ENCODE measurements at places on chromosomes 2 and 18.
A peak's percentile ranks its signal among the peaks of the same experiment; 100 is the strongest.

GRCh38 chr2:92073815-92074548 lies 2797.2 kb upstream of the TEKT4 start:
- no peak for DNase-seq

GRCh38 chr2:241255542-241256167 lies 59.8 kb downstream of the HDLBP start:
- DNase-seq: peak; percentile 98

GRCh38 chr2:55097461-55098410 lies 47.5 kb upstream of the RTN4 start:
- DNase-seq: peak; percentile 42

- no peak for DNase-seq
These were observed 13.0 kb downstream of the PTMA start for GRCh38 chr2:231720987-231721966.

DNA sequence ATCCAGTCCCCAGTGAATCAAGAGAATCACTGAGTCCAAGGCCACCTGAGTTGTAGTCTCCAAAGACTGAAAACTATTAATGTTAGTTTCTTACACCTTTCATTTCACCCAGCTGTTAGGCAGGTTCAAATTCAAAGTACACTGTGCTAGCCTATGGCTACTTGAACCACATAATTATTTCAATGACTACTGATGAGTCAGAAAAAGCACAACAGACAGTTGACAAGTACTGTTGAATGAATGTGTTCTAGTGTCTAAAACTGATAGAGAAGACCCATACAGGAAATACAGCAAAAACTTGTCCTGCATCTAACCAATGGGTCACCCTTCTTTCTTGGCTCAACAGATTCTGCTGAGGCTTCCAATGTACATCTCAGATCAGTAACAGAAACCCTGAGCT lies 160.9 kb downstream of the MYO5B start:
- DNase-seq: no peak

DNA sequence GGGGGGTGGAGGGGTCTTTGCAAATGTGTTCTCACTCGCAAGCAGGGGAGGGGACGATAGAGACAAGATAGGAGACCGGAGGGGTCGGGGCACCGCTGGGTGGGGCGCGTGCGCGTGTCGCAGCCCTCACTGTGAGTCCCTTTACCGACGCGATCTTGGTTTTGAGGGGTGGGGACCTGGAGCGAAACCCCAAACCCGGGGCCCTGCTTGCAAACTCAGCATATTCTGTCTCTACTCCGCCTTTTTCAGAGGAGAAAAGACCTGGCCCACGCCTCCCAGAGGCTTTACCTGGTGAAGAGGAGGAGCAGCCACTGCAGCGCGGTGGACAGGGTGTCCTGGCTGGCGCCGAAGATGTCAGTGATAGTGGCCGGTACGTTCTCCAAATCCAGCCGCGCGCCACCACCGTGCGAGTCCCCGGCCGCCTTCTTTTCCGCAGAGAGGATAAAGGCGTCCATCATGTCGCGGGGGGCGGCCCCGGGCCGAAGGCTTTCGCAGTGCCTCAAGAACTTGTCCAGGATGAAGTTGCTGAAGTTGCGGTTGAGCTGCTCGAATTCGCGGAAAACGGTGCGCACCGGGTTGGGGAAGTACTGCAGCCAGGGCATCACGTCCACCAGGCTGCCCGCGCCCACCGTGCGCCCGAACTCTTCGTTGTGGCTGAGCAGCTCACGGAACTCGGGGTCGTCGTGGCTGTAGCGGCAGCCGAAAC lies 1.7 kb downstream of the CYP1B1 start:
- DNase-seq: no peak

DNA sequence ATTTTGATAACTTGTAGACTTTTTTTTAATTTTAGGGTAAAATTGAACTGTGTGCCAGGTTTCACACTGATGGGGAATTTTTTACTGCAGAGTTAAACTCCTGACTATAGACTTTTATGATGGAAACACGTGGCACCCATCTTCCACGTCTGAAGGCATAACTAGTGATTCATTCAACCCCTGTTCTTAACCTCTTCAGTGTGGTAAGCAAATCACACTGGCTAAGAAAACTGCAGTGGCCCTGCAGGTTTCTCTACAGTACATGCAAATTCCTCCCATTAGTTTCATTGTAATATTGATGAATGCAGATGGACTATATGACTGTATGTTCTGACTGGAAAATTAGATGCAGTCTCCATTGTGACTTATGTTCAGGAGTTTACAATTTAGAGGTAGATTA lies 47.2 kb downstream of the SMAD4 start:
- DNase-seq: no peak

GRCh38 chr2:158457092-158457825 lies 507 bp downstream of the PKP4 start:
- DNase-seq: peak; percentile 74

GRCh38 chr18:69186162-69186561 lies 214.5 kb upstream of the DOK6 start:
- no peak for DNase-seq

- no peak for DNase-seq
These were observed 456.6 kb upstream of the ACVR2A start for GRCh38 chr2:147388217-147388616.

DNA sequence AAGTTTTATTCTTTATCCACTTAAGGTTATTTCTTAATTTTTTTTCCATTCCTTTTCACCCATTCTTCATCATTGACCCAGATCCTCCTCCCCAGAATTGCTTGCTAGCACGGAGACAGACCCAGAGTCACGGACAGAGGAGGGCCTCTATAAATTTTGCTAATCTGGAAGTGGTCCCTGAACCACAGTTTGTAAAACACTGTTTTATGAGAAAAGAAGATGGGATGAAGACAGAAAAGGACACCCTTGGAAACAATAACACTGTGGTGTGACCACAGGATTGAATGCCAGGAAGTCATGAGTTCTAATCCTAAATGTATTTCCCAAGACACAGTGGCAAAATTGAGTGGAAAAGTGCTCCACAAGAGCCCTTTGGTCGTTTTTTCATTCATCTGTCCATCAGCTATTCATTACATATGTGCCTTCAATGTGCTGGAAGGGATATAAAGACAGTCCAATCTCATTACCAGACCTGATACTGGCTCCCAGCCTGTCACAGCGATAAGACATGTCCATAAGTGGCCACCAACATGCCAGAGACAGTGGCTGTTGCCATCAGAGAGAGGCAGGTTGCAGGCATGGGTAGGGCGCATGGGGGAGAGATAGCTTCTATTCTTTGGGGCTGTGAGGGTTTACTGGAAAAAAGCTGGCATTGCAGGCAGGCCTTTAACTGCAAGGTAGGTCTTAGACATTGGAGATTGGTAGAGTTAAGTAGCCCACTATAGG lies 175.2 kb upstream of the ALPP start:
- no peak for DNase-seq

DNA sequence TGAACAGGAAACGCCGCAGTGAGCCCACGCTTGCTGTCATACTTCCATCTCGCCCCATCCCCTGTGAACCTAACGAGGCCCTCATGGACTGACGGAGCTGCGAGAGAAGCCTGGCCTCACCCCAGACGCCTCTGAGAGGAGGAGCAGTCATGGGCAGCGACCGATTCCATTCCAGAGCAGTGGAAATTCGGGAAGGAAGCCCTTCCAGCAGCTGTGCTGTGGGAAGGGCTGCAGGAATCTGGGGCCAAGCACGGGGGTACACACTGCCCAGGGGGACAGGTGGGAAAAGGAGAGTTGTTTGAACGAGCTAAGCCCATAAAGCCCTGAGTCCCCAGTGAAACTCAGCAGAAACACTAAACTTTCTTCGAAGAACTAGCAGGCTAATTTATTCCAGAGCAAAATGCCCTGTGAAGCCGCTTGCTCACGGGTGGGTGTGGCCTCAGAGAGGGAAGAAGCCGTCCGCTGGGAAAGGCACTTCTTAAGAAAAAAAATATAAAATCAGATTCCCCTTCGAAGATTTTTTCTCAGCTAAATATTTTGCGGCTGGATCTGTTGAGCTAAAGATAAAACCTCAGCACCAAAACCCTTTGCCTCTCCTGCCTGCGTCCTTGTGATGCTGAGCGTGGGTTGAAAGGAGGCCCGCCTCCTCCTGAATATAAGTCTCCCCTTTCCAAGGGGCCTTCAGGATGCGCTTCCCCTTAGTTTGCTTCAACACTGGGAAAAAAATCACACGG lies 38.2 kb downstream of the ANKMY1 start:
- DNase-seq: no peak

DNA sequence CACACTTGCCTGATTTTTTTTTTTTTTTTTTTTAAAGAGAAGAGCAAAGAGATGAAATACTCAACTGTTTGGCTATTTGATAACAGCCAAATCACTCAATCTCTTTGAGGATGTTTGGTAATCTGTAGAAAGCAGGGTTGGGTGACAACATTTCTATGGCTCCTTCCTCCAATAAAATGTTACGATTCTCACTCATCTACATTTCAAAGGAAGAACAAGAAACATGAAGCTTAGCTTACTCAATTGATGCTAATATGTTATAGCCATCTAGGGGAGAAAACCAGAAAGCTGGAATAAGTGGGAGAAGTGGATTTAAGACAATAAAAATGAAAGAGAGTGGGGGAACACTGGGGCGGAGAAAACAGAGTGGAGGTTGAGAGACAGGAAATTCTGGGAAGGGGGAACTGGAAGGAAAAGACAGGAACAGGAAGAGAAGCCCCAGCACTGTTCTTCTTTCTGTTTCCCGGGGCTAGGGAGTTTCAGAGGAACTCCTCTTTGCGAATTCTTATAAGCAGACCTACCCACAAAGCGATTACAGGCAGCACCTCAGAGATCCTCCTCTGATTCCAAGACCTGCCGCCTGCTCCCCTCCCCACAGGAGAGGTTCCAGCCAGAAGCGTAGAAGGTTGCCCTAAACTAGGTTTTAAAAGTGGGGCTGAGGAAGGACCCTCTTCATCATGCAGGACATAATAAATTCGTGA lies 13.3 kb downstream of the ST3GAL5 start:
- DNase-seq: no peak

All from WERI-Rb-1 (cell line).